Activated CD8-positive, alpha-beta memory T cell treated with anti-CD3 and anti-CD28 coated beads for 48 hours (primary cell): ENCODE measurements at places on chromosomes 1 and 21.

- DNase-seq: no peak
Observed at GRCh38 chr1:48750109-48750508, 26.6 kb downstream of the BEND5 start.

- DNase-seq: no peak
Observed at GRCh38 chr1:199698222-199698621, 329.3 kb upstream of the NR5A2 start.

- DNase-seq: no peak
Observed at GRCh38 chr1:205373022-205373797, 16.5 kb upstream of the KLHDC8A start.

- no peak for DNase-seq
Observed at GRCh38 chr1:33512226-33513011, 40.0 kb downstream of the ZSCAN20 start.

DNA sequence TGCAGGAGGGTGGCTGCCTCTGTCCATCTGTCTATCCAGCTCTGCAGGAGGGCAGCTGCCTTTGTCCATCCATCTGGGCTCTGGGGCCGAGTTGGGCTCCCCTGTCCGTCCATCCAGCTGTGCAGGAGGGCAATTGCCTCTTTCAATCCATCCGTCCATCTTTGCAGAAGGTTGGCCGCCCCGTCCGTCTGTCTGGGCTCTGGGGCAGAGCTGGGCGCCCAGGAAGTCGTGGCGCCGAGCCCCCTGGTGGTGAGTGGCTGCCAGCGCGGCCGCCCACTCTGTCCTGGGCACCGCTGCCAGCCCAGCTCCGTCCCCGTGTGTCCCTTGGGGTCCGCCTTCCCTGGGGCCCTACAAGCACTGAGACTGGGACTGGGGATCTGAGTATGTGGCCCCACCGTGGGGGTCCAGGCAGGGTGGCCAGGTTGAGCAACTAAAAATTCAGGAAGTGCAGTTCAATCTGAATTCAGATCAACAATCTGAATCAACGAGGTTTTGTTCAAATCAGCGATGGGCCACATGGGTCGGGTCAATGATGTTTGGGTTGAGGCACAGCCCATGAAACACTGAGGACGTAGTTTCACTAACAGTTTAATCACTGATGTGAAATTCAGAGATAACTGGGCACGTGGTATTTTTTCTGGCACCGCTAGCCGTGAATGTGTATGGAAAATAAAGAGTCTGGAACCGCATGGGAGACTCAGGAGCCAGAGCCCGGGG lies 99.1 kb upstream of the ACTRT2 start:
- peak; percentile 16 for DNase-seq

- DNase-seq: no peak
Observed at GRCh38 chr1:162632698-162633080, 425 bp downstream of the DDR2 start.

DNA sequence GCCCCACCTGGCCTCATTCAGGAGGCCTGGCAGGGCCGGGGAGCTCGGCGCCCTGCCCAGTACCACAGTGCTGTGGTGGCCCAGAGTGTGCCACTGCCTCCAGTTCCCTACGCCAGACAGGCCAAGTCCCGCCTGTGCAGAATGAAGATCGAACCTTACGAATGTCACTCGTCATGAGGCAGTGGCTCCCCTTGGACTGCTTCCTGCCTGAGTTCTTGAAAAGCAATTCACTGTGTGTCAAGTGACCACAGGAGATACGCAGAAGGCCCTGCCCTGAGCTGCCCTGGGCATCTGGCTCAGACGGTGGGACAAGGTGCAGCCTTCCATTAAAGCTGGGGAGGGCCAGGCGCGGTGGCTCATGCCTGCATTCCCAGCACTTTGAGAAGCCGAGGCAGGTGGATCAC lies 49.6 kb upstream of the LRP8 start:
- no peak for DNase-seq

- DNase-seq: no peak
Observed at GRCh38 chr1:145985502-145986439, 10.6 kb downstream of the TXNIP start.

DNA sequence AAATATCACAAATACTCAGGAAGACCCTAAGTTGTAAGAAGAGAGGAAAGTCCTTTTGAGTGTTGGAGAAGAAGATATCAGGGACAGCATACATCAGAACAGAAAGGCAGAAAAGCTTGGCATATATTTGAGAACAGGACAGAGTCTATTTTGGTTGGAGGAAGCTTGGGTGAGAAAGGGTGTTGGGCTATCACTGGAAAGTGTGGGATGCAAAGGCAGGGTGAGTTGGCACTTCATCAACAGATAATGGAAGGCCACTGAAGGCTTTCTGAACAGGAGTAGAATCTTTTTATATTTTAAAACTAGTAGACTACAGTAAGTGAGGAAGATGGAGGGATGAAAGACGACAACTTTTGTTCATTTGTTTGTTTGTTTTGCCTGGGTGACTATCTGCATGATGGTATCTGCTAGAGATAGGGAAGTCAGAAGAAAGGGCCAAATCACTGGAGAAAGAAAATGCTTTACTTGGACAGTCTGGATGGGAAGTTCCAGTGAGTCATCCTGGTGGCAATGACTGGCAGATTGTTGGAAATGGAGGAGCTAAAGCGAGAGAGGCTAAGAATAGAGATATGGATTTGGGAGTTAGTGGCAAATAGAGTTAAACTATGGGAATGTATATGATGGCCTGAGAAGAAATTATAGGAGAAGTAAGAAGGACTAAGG lies 33.7 kb upstream of the KCNA2 start:
- no peak for DNase-seq

GRCh38 chr1:68409426-68409825 lies 40.3 kb downstream of the RPE65 start:
- DNase-seq: no peak

GRCh38 chr21:42406201-42406621 lies 2.5 kb downstream of the UBASH3A start:
- no peak for DNase-seq

DNA sequence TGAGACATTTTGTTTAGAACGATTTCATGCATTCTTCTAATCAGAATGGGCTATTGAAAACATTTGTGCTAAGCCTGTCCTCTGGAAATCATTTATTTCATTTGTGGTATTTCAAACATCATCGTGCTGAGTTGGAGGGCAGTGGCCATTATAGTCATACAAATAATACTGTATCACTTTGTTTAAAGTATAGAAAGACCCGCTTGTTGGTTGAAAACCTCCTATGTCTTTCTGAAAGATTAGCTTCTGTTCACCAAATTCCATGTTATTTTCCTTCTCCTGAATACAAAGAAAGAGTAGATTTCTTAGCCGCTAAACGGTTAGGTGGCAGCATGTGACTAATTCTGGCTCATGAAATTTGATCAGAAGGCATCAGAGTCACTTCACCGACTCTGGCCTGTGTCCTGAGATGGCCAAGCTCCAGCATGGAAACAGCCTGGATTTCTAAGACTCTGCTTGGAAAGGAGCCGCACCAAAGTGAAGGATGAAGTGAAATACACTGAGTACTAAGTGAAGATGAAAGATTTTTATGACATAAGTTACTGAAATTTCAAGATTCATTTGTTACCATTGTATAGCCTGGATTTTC lies 355.1 kb downstream of the USP25 start:
- DNase-seq: no peak

DNA sequence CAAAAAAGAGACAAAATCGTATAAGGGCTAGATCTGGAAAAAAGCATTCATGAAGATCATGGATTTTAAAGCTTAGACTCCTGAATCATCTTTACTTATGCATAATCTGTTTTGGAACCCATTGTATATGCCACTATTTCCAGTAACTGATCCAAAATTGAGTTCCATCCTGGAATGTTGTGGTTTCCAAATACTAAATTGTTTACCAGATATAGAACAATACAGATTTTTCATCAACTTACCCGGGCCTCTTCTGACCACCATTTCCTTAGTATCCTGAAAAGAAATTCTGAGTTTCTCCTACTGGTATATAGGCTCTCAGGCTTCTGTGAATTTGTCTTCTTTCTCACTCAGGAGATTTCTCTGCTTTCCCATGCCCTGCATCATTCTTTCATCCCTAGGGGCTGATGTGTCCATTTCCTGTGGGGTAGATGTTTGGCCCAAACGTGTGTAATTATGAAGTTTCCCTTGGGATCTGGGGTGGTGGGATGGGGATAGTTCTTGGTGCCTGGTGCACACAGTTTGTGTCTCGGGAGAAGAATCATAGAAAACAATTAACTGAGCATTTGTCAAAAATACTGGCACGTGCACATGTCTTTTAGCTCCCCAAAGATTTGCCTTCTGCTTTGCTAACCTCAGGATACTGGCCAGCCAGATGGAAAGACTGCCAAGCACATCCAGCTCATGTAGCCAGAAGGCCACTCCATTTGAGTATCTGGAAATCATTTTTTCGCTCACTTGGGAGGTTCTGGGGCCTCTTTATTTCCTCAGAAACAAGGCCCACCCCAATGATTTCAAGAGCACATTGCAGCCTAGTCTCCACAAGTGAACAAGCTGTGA lies 127.8 kb downstream of the NTMT2 start:
- DNase-seq: no peak

DNA sequence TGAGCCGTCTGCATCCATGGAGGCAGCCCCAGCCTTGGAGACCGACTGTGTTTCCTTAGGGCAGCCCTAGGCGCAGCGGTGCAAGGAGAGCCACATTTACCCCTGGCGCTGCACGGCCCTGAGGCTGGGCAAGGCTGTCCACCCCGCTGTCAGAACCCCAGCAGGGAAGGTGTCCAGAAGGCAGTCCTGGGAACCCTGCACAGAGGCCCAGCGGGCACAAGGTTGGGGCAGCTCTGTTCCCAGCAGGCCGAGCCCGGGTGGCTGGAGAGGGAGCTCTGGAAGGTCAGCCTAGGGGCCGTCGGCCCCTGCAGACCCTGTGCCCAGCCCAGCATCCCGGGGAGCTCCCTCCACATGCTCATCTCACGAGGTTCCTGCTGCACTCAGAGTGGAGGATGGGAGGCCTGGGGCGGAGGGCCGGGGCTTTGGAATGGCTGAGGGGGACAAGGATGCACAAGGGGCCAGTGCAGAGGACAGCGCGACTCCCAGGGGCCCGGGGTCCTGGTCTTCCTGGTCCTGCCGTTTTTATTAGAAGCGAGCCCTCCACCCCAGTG lies 19.9 kb upstream of the SAMD11 start:
- no peak for DNase-seq

DNA sequence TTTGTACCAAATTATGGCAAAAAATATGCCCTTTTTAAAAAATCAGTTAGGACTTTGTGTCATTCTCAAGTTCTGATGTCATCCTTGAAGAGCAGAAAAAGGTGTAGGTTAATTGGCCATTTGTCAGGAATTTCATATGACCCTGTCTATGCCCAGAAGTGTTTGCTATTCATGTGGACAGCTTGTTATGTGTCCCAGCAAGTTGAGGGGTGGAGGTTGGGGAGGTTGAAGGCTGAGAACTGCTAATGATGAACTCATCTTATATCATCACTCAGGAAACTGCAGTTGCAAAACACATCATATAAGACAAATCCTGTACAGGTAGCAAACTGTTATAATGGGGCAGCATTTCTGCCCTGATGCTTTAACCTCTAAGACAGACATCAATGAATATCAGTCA lies 106.5 kb downstream of the PHTF1 start:
- DNase-seq: no peak

DNA sequence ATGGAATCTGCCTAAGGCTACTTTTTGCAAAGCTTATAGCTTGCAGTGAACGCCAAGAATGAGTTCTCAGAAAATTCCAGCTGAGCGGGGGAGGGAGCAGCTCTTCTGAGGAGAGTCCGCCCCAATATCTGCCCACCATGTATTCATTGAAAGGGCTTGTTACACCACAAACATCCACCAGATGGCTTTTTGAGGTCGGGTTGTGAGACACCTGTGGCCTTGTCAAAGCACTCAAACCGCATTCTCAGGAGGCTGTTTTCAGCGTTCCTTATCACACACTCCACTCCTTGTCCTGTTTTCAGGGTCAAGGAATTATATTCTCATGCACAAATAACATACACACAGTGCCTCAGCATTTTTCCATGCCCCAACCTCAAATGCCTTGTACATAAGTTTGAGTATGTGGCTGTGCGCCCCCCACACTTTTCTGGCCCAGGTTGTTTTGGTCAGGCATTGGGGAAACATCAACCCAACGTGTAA lies 3.9 kb upstream of the C4BPB start:
- no peak for DNase-seq

- DNase-seq: no peak
Observed at GRCh38 chr1:201038186-201038876, 14.8 kb upstream of the KIF21B start.

- no peak for DNase-seq
Observed at GRCh38 chr21:36010801-36011200, 49.5 kb downstream of the SETD4 start.

DNA sequence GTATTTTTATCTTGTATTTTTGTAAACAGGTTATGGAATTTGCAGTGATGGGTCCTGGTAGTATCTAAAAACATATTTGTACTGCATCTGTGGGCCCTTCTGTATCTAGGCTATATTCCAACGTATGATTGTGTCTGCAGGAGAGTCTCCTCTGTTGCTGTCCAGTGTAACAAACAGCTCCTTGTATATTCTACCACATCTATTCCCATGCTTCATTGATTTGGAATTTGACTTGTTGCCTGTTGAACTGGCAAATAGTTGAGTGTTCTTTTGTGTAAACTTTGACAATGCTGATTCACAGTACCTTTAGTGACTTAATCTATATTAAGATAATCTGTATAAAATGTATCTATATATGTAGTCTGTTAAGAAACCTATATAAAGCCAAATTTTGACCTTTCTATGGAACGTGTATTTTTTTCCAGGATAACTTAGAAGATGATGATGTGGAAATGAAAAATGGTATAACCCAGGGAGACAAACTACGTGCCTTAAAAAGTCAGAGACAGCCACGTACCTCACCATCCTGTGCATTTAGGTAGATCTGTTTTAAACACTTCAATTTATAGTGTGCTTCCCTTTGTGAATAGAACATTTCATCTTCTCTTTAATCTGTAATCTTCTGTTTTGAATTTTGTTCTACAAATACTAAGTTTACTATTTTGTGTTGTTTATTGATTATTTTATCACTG lies 43.4 kb upstream of the GPR88 start:
- no peak for DNase-seq

- no peak for DNase-seq
Observed at GRCh38 chr1:15153842-15154479, 414 bp downstream of the TMEM51 start.

GRCh38 chr21:29961291-29962027 lies 21.7 kb upstream of the GRIK1 start:
- DNase-seq: no peak

- no peak for DNase-seq
Observed at GRCh38 chr1:242140836-242141235, 141.9 kb upstream of the MAP1LC3C start.

- DNase-seq: no peak
Observed at GRCh38 chr1:207824691-207825408, 73.0 kb downstream of the CD46 start.

GRCh38 chr1:241682921-241683320 lies 30.8 kb downstream of the WDR64 start:
- DNase-seq: no peak

DNA sequence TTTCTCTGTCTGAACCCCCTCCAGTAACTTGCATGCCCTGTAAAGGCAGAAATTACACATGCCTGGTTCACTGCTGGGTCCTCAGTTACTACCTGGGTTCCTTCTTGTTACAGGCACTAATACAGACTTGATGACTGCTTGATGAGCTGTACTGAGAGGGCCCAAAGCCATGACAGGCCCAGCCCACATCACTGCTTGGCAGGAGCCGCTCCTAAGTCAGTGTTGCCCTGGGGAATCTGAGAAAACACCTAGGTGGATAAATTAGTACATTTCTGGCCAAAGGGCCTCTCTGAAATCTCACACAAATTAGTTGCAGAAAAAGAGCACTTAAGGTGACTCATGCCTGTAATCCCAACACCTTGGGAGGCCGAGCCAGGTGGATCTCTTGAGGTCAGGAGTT lies 37.8 kb upstream of the IRF2BP2 start:
- DNase-seq: no peak

GRCh38 chr1:1906185-1907097 lies 8.6 kb upstream of the CALML6 start:
- no peak for DNase-seq
